Activated gamma-delta T cell treated with anti-CD3 and anti-CD28 coated beads, Interleukin-2, amount 50 U/mL, for 16 hours (primary cell): ENCODE measurements at places on chromosomes 6 and 20.

GRCh38 chr20:44415833-44416715, 59.6 kb upstream of the TTPAL start:
- DNase-seq = no peak

- DNase-seq = no peak
Measured at GRCh38 chr6:6583836-6584235, 4.7 kb upstream of the LY86 start.

DNA sequence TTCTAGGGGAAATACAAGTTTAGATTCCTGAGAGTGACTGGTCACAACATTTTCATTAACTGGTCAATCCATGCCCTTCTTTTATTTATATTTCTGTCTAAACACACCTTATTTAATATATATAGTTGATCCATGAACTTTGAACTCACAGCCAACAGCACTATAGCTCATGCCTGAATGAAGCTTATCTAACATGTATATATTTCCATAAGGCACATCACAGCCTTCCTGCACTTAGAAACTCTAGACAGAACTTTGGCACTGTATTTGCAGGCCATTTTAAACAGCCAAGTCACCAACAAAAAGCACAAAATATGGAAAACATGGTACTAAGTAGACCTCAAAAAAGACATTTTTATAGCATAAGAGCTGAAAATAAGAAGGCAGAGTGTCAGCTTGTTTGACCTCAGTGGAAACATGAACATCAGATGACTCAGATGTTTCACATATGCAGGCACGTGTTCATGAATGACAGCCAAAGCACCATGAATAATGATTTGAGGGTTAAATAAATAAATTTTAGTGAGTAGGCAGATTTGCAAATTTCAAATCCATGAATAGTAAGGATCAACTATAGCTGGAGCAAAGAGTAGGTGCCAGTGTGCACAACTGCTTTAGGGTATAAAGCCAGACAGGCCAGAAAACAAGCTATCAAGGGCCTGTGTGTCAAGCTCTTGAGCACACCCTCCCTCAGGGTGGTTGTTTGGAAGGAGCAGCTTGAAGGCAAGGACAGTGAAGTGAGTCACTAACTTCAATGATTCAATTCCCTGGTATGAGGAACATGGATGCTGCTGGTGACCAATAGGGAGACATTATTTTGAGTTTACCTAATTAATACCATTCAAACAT, 88.9 kb upstream of the NT5E start:
- DNase-seq = no peak

- no peak for DNase-seq
Measured at GRCh38 chr20:50388733-50389437, 121.3 kb upstream of the PTPN1 start.

GRCh38 chr6:13175759-13176158, 152.6 kb downstream of the TBC1D7 start:
- no peak for DNase-seq

- no peak for DNase-seq
Measured at GRCh38 chr6:53984163-53984562, 127.1 kb upstream of the MLIP start.
